Fibroblast of skin of left quadriceps (primary cell): ENCODE measurements at places on chromosomes 5 and 9.
A peak's percentile ranks its signal among the peaks of the same experiment; 100 is the strongest.

DNA sequence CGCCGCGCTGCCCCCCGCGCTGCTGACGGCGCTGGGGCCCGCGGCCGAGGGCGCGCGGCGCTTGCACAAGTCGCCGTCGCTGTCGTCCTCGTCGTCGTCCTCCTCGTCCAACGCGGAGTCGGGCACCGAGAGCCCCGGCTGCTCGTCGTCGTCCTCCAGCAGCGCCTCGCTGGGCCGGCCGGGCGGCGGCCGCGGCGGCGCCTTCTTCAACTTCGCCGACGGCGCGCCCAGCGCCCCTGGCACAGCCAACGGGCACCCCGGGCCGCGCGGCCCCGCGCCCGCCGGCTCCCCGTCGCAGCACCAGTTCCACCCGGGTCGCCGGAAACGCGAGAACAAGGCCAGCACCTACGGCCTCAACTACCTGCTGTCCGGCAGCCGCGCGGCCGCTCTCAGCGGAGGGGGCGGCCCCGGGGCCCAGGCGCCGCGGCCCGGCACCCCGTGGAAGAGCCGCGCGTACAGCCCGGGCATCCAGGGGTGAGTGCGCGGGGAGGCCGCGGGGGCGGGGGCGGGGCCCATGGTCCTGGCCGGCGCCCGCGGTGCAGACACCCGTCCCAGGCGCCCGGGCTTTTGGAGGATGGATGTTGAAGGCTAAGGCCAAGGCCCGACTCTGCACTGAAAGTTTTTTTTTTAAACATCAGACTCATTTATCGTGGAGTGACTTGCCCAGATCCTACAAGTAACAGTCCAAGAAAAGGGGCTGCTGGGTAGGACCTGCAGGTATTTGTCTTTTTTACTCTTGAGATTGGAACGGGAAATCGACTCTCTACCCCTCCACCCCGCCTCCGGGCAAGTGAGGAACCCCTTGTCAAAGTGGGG is 1.2 kb downstream of the TENT4A start:
- DNase-seq: no peak

DNA sequence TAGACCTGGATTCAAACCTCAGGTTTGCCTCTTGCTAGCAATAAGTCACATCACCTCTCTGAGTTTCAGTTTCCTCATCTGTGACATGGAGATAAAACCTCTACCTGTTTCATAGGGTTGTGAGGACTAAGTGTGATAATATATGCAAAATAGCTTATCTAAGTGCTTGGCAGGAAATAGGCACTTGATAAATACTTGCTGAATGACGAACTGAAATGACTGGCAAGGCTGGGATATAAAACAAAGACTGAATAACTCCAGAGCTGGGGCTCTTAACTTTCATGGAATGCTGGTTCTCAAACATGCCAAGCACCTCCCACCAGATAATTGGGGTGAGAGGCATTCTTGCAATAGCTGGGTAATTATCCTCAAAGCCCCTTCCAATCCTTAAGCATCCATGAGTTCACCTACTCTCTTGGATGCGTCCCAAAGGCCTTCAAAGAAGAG is 87.6 kb downstream of the ADRB2 start:
- peak; percentile 86 for DNase-seq

DNA sequence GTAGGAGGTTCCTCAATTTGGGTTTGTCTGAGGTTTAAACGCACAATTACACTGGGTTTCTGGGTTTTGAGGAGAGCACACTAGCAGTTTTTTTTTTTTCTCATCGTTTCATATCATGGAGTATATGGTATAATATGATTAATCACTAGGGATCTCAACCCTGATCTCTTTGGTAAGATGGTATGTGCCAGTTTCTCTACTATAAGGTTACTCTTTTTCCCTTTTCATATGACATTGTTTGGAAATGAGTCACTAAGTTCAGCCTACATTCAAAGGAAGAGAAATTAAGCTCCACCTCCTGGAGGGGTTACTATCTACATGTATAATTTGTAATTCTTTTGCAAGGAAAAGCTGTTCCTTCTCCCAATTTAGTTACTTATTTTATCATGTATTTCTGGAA is 35.2 kb downstream of the MTRR start:
- peak; percentile 38 for DNase-seq

GRCh38 chr5:73129143-73129542 is 8.8 kb downstream of the TMEM171 start:
- no peak for DNase-seq

- DNase-seq: no peak
These were observed 137.6 kb upstream of the GPR151 start for GRCh38 chr5:146653560-146653959.

GRCh38 chr5:102921341-102922044 is 166.4 kb downstream of the PAM start:
- DNase-seq: no peak

GRCh38 chr9:91660521-91660920 is 236.9 kb upstream of the NFIL3 start:
- DNase-seq: no peak

DNA sequence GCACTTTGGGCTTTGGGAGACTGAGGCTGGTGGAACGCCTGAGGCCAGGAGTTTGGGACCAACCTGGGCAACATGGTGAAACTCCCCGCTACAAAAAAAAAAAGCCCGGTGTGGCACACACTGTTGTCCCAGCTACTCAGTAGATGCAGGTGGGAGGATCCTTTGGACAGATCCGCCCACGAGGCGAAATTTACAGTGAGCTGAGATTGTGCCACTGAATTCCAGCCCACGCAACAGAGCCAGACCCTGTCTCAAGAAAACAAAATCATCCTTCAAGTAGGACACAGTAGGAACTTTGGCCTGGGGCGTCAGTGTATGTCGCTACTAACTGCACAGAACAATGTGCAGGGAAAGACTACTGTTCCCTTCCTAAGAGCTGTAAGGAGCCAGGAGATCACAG is 4.8 kb downstream of the RPS14 start:
- no peak for DNase-seq

DNA sequence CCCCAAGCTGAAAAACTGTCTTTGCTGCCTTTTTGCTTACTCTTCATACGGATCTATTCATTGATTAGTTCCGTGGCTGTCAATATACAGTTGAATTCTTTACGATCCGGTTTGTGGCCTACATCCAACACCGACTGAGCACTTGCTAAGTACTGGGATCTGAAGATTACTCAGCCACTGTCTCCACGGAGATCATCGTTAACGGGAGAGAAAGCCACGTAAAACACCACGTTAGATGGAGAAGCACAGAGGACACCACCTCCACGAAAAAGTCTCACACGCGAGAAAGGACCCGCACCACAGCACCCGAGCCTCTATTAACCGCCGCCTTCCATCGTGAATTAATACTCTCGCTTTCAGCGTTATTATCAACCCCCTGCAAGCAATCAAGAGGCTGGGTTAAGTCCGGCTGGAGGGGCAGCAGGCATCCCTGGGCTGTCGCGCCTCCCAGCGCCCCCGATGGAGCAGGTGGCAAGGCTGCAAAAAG is 650 bp downstream of the ELP1 start:
- DNase-seq: no peak

DNA sequence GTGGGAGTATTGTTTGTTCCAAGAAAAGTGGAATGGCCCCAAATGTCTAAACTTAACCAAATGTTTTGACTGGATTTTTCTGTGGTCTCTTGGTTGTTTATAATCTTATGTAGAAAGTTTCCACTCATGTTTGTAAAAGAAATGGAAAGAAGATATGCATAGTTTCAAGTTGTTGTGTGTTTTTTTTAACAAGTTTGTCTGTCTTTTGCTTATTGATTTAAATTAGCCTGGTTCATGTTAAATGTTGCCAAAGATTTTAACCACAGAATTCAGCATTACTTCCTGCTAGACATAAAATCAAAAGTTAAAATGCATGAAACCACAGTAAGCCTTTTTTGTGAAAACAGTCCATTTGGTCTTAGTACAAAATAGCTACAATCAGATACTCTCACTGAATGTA is 14.0 kb downstream of the PPWD1 start:
- no peak for DNase-seq

- DNase-seq: no peak
These were observed 835 bp downstream of the MCIDAS start for GRCh38 chr5:55226027-55226933.

- no peak for DNase-seq
These were observed 86.0 kb upstream of the SLC30A5 start for GRCh38 chr5:69007726-69008368.
